Activated CD4-positive, alpha-beta memory T cell treated with anti-CD3 and anti-CD28 coated beads for 36 hours (primary cell): ENCODE measurements at places on chromosomes 7 and 10. TPM values are rescaled to one million over a fixed set of nuclear protein-coding genes. Genes with fewer than 3 reads are reported as not detected.

HTR7 gene
- total RNA-seq, result not detected

CYP3A7 gene
- total RNA-seq, result not detected

- H3K4me1 ChIP-seq, result no peaks in the 10 kb centered on the region
- DNase-seq, result no peak
- no peaks in the 10 kb centered on the region for H3K27me3 ChIP-seq
- H3K4me3 ChIP-seq, result no peak overlapping the region
These were observed 47.5 kb downstream of the RNF133 start for GRCh38 chr7:122651451-122651850.

DNA sequence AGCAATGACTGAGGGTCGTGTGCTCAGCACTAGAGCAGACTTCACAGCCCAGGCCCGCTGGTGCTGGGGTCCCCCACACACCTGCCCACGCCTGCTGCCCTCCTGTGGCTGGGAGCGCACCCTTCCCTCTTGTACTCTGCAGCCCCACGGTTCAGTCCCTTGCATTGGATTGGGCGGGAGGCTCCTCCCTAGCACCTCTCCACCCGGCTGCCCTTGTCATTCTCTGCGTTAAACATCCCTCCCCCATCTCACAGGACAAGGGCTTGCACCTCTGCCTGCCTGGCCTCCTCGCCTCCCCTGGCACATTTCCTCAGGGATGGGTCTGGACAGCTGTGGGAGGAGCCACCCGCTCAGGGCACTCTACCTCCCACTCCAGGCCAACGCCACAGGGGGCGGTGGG, 68.6 kb downstream of the ALOX5 start:
- no peaks in the 10 kb centered on the region for H3K4me1 ChIP-seq
- DNase-seq, result no peak
- H3K27ac ChIP-seq, result no peak overlapping the region
- no peak overlapping the region for H3K4me3 ChIP-seq
- H3K36me3 ChIP-seq, result no peaks in the 10 kb centered on the region

- H3K27ac ChIP-seq, result no peak overlapping the region
- H3K36me3 ChIP-seq, result no peaks in the 10 kb centered on the region
- no peak for DNase-seq
- no peaks in the 10 kb centered on the region for H3K27me3 ChIP-seq
These were observed 177.7 kb upstream of the FEZF1 start for GRCh38 chr7:122482212-122482611.

DNA sequence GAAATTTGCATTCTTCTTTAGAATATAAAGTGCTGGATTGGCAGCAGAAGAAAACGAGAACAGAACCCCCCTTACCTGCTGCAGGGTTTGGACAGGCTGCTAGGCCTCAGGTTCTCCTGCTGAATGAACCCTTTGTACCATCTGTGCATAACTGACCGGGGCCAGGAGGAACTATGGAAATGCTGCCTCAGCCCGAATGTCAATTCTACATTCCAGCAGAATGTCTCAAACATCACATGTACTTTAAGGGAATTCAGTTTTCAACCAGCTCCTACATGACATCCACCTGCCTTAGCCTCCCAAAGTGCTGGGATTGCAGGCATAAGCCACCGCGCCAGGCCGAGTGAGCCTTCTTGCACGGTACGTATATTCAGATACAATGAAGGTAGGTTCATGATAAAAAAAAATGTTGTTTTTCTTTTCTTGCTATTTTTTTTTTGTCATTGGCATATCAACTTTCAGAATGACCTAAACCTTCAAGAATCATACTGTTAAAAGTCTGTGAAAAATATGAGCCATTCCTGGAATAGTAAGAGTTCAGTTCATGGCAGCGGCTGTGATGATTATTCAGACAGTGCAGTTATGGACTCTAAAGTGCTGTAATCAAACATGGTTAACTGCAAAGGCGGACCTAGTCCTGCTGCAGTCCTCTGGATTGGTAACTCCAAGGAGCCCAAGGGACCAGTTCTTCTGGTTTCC, 84.4 kb upstream of the TNS3 start:
- no peaks in the 10 kb centered on the region for H3K4me1 ChIP-seq
- DNase-seq, result no peak
- H3K4me3 ChIP-seq, result no peak overlapping the region
- H3K27ac ChIP-seq, result no peak overlapping the region

DNA sequence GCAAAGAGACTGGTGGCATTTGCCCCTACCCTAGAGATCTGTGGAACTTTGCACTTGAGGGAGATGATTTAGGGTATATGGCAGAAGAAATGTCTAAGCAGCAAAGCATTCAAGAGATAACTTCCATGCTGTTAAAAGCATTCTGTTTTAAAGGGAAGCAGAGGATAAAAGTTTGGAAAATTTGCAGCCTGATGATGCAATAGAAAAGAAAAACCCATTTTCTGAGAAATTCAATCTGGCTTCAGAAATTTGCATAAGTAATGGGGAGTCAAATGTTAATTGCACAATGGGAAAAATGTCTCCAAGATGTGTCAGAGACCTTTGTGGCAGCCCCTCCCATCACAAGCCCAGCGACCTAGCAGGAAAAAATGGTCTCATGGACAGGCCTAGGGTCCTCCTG, 361.7 kb downstream of the ANKRD7 start:
- no peaks in the 10 kb centered on the region for H3K36me3 ChIP-seq
- no peaks in the 10 kb centered on the region for H3K4me1 ChIP-seq
- H3K27ac ChIP-seq, result no peak overlapping the region
- no peaks in the 10 kb centered on the region for H3K27me3 ChIP-seq
- H3K4me3 ChIP-seq, result no peak overlapping the region

- peak; percentile 58 for DNase-seq
- peak overlapping the region; percentile 95 for H3K27ac ChIP-seq
- H3K4me3 ChIP-seq, result peak overlapping the region; percentile 94
- peaks cover 56% of the 10 kb centered on the region for H3K4me1 ChIP-seq
- peaks cover 19% of the 10 kb centered on the region for H3K36me3 ChIP-seq
These were observed 1.9 kb downstream of the ACSL5 start for GRCh38 chr10:112375721-112376395.
